ENCODE measurements at places on chromosomes 12 and 14.
A peak's percentile ranks its signal among the peaks of the same experiment; 100 is the strongest.

DNA sequence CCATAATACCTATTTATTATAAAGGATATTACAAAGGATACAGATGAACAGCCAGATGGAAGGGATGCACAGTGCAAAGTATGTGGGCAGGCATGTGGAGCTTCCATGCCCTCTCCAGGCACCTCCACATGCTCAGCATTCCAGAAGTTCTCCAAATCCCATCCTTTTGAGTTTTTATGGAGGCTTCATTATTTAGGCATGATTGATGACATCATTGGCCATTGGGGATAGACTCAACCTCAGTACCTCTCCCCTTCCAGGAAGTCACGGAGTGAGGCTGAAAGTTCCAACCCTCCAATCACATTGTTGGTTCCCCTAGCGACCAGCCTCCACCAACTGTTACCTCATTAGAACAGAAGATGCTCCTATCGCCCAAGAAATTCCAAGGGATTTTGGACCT is 156.4 kb downstream of the ATP23 start:
- no peaks in the 10 kb centered on the region for H3K36me3 ChIP-seq
- DNase-seq = no peak
- no peak overlapping the region for H3K27ac ChIP-seq
- no peaks in the 10 kb centered on the region for H3K4me1 ChIP-seq
- no peak overlapping the region for H3K4me3 ChIP-seq

GRCh38 chr14:23513818-23514643 is 37.5 kb downstream of the ZFHX2 start:
- no peaks in the 10 kb centered on the region for H3K4me1 ChIP-seq
- H3K36me3 ChIP-seq = no peaks in the 10 kb centered on the region
- no peak overlapping the region for H3K27ac ChIP-seq
- H3K27me3 ChIP-seq = peaks cover 5% of the 10 kb centered on the region
- H3K4me3 ChIP-seq = no peak overlapping the region

- peak overlapping the region; percentile 37 for H3K27ac ChIP-seq
- DNase-seq = peak; percentile 74
Measured at GRCh38 chr12:54385251-54385914, 850 bp upstream of the ZNF385A start.

DNA sequence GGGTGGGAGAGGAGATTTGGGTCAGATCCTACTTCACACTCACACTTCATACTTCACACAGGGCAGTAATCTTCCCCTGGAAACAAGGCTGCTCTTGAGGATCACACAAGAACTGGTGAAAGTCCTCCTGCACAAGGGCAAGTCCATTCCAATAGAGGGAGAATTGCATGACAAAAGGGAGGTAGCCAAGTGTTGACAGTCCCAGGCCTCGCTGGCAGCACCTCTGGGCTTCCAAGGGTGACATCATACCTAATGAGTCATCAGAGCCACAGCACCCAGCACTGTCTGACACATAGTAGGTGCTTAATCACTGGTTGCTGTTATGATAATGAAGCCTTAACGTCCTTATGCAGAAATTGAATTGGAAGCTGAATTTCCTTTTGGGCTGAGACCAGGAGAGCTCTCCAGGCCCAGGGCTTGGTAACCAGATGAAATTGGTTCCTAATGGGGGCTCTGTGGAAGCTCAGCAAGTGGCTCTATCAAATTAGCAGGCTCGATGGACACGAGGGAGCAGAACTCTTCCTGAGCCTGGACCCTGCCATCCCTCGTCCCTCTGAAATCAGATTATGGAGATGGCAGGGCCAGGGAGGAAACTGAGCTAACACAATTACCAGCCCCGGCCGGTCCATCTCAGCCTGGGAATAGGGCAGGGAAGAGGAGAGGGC is 58.8 kb upstream of the ACTN1 start:
- H3K36me3 ChIP-seq = no peaks in the 10 kb centered on the region
- H3K4me3 ChIP-seq = no peak overlapping the region
- H3K27ac ChIP-seq = no peak overlapping the region

DNA sequence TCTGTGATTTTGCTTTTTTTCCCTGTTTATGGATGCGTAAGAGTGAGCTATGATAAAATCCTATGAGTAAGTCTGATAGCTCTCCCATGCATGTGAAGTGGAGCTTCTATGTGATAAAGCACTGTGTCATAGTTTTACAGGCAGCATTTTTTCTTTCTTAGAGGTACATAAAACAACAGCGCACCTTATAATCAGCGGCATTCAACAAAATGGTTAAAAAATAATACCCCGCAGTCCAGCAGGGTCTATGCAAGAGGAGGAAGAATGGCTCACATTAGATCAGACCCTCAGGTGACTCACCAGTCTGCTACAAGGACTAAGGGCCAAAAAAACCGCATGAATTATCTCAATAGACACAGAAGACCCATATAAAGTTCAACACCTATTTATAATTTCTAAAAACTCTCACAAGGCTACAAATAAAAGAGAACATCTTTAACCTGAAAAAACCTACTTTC is 33.0 kb upstream of the TMEM179 start:
- DNase-seq = no peak
- no peak overlapping the region for H3K4me3 ChIP-seq
- no peak overlapping the region for H3K27ac ChIP-seq
- H3K27me3 ChIP-seq = peaks cover 50% of the 10 kb centered on the region
- peaks cover 35% of the 10 kb centered on the region for H3K4me1 ChIP-seq

DNA sequence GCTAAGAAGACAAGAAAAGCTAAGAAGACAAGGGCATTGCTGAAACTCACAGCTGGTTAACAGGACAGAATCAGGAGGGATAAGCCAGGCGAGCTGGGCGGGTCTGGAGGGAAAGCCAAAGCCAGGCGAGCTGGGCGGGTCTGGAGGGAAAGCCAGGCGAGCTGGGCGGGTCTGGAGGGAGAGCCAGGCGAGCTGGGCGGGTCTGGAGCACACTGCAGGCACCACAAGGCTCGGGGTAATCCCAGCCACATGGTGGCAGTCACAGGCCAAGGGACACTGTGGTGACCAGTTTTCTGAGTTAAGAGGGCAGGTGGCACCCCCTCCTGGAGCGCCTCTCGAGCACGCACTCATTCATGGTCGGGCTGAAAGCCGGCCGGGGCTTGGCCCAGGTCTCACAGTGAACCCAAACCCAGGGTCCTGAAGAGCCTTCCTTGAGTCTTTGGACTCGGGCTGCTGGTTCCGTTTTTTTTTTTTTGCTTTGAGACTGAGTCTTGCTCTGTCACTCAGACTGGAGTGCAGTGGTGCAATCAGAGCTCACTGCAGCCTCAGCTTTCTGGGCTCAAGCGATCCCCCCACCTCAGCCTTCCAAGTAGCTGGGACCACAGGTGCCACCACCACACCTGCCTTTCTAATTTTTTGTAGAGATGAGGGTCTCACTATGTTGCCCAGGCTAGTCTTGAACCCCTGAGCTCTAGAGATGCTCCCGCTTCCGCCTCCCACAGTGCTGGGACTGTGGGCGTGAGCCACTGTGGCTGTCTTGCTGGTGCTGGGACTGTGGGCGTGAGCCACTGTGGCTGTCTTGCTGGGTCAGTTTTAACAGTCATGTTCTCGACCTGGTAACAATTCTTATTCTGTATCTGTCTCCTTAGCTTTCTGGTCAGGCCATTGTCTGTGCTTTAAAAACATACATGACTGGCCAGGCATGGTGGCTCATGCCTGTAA is 40.2 kb downstream of the HSP90AA1 start:
- H3K27me3 ChIP-seq = no peaks in the 10 kb centered on the region
- no peaks in the 10 kb centered on the region for H3K4me1 ChIP-seq
- H3K36me3 ChIP-seq = peaks cover 80% of the 10 kb centered on the region
- no peak overlapping the region for H3K27ac ChIP-seq

DNA sequence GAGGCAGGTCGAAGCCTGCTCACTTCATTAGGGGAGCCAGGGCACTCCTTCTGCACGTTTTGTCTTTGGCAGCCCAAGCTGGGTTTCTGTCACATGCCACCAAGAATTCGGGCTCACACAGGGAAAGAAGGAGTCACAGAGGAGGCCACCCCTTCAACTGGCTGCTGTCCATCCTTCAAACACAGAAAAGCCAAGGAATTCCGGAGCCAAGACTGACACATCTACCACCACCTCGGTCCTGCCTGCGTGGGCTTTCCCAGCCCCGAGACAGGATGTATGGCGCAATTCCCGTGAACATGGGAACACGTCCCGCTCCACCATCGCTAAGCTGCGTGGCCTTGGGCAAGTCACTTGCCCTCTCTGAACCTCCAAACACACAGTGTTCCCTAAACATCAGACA is 70.4 kb downstream of the NCOR2 start:
- H3K4me1 ChIP-seq = peaks cover 76% of the 10 kb centered on the region
- DNase-seq = no peak
- H3K4me3 ChIP-seq = no peak overlapping the region
- peaks cover 19% of the 10 kb centered on the region for H3K36me3 ChIP-seq
- H3K27ac ChIP-seq = no peak overlapping the region

- no peaks in the 10 kb centered on the region for H3K36me3 ChIP-seq
- no peaks in the 10 kb centered on the region for H3K27me3 ChIP-seq
- H3K4me3 ChIP-seq = no peak overlapping the region
- no peak overlapping the region for H3K27ac ChIP-seq
- no peak for DNase-seq
- H3K4me1 ChIP-seq = no peaks in the 10 kb centered on the region
Measured at GRCh38 chr12:23756416-23756815, 193.1 kb downstream of the SOX5 start.

DNA sequence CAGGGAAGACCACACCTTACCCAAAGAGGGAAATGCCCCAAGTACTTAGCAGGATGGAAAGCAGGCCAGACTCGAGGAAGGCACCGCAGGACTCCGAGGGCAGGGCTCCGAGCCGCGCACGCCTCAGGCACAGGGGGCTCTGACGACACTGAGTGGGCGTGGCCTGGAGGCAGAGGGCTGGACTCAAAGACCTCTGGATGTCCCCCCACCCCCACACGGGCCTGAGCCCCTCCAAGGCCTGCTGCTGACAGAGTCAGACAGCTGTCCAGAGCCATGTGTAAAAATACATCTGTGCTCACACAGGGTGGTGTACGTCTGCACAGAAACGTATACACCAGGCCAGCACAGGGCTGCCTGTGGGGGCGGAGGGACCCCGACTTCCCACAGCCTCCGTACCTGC is 1.4 kb downstream of the AKT1 start:
- peaks cover 38% of the 10 kb centered on the region for H3K36me3 ChIP-seq
- H3K4me1 ChIP-seq = peaks cover 41% of the 10 kb centered on the region
- DNase-seq = peak; percentile 70
- no peaks in the 10 kb centered on the region for H3K27me3 ChIP-seq
- H3K4me3 ChIP-seq = peak overlapping the region; percentile 70

DNA sequence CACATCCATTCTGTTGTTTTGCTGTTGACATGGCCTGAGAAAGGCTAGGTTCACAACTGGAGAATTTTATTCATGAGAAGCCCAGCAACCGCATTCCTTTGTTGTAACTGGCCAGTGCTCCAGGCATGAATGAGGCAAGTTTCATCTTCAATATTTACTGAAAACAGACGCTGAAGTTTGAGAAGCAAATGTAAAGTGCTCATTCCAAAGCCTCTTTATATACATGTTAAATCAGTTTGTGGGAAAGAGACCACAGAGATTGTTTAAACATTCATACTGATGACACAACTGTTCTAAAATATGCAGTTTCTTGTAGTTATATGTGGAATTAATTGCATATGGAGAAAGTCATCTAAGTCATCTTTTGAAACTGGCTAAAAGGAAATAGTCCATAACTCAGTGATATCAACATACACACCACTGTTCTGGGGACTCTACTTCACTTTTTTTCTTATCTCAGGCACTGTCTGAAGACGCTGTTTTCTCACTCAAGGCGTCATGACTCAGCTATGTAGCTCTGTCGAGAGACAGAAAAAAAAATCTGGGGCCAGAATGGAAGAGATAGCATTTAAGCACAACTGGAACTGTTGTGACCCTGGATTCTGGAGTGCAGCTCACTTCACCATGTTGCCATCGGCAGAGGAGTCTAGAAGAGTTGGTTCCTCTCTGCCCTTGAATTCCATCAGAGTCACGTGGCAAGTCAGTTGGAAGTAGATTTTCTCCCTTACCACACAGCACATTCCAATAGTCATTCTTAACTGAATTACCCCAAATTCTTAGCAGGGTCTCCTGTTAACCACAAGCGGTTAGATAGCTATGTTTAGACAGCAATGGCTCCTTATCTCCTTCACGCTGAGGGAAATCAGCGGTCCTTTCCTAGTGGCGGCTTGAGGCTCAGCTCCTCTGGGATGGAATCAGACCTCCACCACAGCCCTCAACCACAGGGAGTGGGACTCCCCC is 258.4 kb upstream of the HMGA2 start:
- no peak overlapping the region for H3K4me3 ChIP-seq
- no peak overlapping the region for H3K27ac ChIP-seq
- H3K36me3 ChIP-seq = no peaks in the 10 kb centered on the region

DNA sequence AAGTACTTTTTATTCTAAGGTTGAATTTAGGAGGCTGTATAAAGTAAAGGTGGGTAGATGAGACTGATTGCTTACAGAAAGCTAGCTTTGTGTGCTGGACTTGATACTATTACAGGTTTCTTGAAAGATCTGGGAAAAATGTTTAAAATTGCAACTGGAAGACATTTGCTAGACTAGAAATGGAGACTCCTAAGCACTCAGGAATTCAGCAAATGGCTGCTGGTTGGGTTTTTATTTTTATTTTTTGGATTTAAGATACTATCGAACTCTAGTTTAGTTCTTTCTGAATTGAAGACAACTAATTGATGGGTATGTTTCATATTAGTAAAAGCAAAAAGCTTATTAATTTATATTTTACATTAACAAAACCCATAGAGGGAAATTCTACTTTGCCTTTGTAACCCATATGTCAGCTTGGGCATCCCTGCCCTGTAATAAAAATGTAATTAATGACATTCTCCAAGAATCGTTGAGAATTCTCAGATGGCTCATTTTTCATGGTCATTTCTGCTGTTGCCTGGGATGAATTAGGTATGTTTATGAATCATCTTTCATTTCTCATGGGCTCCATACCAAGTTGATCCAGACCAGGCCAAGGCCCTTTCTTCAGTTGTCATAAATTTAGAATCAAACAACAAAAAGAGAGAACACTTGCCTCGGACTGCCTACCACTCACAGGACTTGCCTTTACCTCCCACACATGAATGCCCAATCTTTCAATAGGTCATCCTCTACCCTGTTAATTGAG is 102.1 kb downstream of the ERGIC2 start:
- DNase-seq = no peak
- no peak overlapping the region for H3K27ac ChIP-seq
- H3K27me3 ChIP-seq = no peaks in the 10 kb centered on the region
- no peaks in the 10 kb centered on the region for H3K4me1 ChIP-seq
- H3K4me3 ChIP-seq = no peak overlapping the region

DNA sequence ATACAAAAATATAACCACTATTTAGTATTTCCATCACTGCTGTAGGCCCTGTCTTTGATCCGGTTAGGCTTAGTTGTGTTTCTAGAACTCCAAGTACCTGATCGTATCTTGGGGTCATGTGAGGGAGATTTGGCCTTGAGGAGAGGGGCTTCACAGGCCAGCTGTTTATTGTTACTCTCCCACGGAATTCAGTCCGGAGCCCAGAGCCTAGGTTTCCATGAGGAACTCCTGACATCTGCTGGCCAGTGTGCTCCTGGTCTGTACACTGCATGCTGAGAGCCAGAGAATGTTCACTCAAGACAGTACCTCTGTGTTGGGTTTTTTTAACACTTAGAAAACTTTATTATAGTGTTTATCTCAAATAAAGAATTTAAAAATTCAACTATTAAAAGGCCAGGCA is 341.0 kb upstream of the TMEM132C start:
- H3K27ac ChIP-seq = no peak overlapping the region
- DNase-seq = no peak
- H3K27me3 ChIP-seq = no peaks in the 10 kb centered on the region
- no peaks in the 10 kb centered on the region for H3K4me1 ChIP-seq
- no peaks in the 10 kb centered on the region for H3K36me3 ChIP-seq

Measured in K562 (cell line).